Stimulated activated CD4-positive, alpha-beta T cell treated with anti-CD3 and anti-CD28 coated beads, Interleukin-1b, Interleukin-23, amount 100 ng/mL, for 1 hour (primary cell): ENCODE measurements at places on chromosomes 7 and 10.

DNA sequence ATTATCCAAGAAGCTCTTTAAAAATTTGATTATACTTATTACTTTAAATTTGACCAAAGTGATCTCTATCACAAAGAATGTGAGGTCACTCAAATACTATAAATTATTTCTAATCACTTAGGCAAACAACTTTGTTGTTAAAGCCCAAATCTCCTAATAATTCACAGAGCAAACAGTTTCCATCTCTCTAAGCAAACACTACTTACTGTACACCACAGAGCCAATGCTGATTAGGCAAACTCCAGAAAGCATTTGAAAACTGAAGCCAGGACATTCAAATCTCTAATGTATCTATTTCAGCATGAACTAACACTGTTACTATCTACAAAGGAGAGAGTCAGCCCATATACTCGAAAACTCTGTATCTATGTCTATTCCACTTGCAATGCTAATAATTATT is 107.1 kb downstream of the RNF32 start:
- DNase-seq = no peak

GRCh38 chr10:17426263-17426750 is 28.1 kb downstream of the ST8SIA6 start:
- DNase-seq = no peak

DNA sequence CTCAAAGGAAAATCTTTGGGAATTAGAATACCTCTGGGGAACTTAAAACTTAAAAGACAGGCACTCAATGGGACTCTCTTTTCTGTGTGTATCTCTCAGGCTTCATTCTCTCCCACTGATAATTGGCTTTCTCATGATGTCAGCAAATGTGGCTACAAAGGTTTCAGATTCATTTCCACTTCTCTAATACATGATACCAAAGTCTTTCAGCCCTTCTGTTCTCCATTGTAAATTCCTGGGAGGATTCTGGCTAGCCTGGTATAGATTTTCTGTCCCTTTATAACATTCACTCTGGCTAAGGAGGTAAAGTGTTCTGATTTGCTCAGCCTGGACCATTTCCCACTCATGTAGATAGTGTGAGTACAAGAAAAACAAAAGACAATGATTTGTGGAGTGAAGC is 606.2 kb downstream of the PCDH15 start:
- no peak for DNase-seq

DNA sequence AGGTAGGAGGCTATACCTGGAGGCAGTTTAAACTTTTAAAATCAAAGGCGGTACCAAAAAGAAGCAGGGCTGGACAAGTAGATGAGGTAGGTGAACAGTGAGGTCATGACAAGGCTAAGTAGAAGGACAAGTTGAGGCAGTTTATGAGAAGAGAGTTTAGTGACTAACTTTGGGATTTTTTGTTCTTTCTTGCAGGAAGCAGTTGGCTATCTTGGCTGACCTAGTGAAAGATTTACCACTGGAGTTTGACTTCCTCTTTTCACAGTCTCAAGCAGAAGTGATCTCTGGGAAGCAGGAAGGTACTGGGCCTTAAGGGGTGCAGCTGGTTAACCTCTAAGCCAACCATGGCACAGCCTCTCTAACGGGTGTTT is 26.3 kb downstream of the ENTPD7 start:
- no peak for DNase-seq

- DNase-seq = no peak
These were observed 31.6 kb downstream of the ELAPOR2 start for GRCh38 chr7:87027900-87028299.

GRCh38 chr10:110502072-110502845 is 4.6 kb downstream of the DUSP5 start:
- no peak for DNase-seq

DNA sequence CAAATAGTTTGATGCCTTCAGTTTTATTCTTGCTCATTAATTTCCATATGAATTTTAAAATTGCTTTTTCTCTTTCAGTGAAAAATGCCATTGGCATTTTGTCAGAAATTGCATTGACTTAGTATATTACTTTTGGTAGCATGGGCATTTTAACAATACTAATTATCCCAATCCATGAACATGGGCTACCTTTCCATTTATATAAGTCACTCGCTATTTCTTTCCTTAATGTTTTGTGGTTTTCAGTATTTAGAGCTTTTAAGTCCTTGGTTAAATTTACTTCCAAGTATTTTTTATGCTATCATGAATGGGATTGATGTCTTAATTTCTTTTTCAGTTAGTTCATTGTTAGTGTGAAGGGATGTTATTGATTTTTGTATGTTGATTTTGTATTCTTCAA is 297.4 kb downstream of the ATRNL1 start:
- no peak for DNase-seq

- DNase-seq = no peak
These were observed 130.1 kb upstream of the MDFIC start for GRCh38 chr7:114791771-114792170.

GRCh38 chr10:52674474-52674873 is 98.1 kb downstream of the MBL2 start:
- no peak for DNase-seq

GRCh38 chr7:129163875-129164544 is 19.5 kb downstream of the TSPAN33 start:
- no peak for DNase-seq

GRCh38 chr7:37076668-37077067 is 352.4 kb upstream of the AOAH start:
- no peak for DNase-seq
